ENCODE measurements at places on chromosomes 1 and 21. TPM values are rescaled to one million over a fixed set of nuclear protein-coding genes. Genes with fewer than 3 reads are reported as not detected.

The CACHD1 gene
- total RNA-seq = 8.2 TPM

The SLFNL1 gene
- 0.50 TPM for total RNA-seq

The BTBD19 gene
- total RNA-seq = 16.5 TPM

The ANGPTL1 gene
- 24.5 TPM for total RNA-seq

The LYPD8 gene
- 3.2 TPM for total RNA-seq

The RIMS3 gene
- 6.2 TPM for total RNA-seq

The VSIG8 gene
- not detected for total RNA-seq

The HDGF gene
- 198 TPM for total RNA-seq

The RORC gene
- 19.1 TPM for total RNA-seq

The CD1B gene
- 0.60 TPM for total RNA-seq

The C2CD4D gene
- 0.57 TPM for total RNA-seq

The NID1 gene
- total RNA-seq = 70.1 TPM

Data from kidney (tissue), 22 donors.